ENCODE measurements at places on chromosomes 4 and X.

- DNase-seq = no peak
Observed at GRCh38 chr4:55491486-55491885, 55.2 kb downstream of the CLOCK start.

DNA sequence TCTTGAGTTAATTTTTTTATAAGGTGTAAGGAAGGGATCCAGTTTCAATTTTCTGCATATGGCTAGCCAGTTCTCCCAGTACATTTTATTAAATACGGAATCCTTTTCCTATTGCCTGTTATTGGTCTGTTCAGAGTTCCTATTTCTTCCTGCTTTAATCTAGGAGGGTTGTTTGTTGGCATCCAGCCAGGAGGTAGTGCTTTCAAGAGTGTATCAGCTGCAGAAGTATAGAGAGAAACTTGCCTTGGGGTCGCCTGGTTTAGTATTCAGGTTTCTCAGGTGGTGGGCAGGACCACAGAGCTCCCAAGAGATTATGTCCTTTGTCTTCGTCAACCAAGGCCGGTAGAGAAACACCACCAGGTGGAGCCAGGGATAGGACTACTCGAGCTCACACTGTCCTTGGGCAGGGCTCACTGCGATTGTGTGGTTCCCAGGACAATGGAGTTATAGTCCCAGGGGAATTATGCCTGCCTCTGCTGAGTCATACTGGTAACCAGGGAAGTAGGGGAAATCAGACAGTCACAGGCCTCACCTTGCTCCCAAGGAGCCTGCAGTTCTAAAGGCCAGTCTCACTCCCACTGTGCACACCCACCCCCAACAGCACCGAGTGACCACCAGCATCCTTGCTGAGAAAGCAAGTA, 168.1 kb downstream of the VSIG4 start:
- peak; percentile 6 for DNase-seq

DNA sequence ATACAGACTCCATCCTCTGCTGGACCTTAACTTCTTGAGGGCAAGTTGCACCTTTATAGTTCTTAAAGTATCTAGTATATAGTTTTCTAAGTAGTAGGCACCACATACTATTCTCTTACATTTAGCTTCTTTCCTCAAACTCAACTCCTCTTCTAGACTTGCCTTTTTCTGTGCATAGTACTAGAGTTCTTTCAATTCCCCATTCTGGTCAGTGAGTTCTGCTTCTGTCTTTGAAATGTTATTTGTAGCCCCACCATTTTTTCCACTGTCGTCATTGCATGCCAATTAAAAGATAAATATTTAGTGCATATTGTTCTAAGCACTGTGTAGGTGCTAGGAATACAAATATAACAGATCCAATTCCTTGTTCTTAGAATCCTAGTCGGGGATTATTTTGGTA, 31.6 kb downstream of the CDKL5 start:
- no peak for DNase-seq

- DNase-seq = no peak
Observed at GRCh38 chr4:13906727-13907126, 279.2 kb upstream of the BOD1L1 start.

DNA sequence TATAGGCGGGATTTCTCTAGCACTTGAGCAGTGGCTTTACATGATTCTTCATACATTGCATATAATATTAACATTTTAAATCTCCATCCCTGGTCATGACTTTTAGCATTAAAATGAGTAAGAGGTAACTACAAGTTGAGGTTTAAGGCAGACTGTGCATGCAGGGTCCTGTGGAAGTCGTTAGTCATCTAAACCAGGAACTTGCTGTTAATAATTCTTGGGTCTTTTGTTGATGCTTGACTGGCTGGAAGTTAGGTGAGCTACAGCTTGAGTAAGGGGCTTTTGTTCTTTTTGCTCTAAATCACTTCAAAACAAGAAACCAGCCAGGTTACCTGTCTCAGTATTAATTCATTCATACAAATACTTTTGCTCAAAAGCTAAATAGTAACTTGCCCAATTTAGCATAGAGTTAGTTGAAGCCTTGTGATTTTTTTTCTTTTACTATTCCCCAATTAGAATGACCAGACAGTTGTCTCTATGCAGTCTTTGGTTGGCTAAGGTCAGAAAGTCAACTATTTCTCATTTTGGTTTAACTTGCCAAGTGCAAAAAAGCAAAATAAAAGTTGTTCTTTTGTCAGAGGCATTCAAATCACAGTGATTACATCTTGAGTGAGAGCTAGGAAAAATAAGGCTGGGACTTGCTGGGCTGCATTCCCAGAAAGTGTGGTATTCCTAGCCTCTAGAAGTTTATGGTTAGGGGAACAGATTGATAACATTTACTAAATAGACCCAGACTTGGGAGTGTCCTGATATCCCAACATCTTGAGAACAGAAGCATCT, 516.9 kb downstream of the PDHA2 start:
- DNase-seq = no peak

DNA sequence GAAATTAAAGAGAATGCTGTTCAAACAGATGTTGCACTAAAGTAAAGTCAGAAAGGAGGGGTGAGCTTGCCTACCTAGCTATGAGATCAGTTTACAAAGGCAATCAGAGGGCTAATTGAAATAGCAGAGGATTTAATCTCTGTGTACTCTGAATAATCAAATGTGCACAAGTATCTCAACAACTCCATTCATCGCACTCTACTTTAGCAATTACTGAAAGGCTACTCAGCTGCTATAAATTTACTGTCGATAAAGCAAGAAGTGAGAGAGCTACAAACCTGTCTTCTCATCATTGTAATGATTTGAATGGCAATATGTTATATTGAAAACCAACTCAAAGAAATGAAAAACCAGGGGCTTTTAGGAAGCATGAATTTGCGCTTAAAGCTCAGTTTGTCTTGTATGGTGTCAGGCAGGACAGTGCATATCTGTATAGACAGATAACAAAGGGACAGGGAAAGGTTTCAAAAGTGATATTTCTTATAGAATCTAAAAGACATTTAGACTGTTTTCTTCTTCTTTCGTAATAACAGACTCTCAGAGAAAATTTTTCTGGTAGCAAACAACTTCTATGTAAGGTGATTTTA, 34.8 kb downstream of the GC start:
- no peak for DNase-seq

DNA sequence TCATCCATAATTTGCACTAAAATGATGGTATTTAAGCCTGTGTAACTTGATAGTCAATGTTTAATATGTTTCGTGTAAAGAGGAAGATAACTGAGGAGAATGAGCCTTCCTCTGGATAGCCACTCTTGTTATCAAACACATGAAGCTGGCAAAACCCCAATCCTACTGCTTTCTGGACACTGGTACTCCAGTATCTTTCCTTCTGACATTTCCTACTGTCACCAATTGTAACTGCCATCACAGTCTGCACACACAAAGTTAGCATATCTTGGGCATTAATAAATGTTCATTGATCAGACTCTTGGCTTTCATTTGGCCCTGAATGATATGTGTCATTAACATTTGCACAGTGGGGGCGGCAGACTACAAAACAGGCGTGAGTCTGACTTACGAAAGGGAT, 419.1 kb downstream of the TMA16 start:
- no peak for DNase-seq

DNA sequence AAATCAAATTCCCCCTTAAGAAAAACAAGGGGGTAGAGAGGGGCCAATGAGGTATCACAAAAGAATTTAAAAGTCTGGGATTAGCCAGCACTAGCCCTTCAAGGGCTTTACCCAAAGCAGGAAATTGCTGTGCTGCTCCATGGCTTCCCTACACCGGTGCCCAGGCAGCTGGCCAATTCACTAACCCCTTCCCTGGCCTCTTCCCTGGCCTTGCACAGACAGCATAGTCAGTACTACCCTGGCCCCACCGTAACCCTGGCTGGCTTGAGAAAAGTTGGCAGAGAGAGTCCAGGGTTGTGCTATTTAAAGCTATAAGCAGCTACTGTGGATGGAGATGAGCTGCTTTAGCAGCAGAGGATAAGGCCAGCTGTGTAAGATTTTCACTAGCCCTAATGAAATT, 43.1 kb downstream of the ADAMTS3 start:
- peak; percentile 74 for DNase-seq

- DNase-seq = no peak
Observed at GRCh38 chrX:1659664-1660461, 45.0 kb downstream of the ASMT start.

- DNase-seq = no peak
Observed at GRCh38 chrX:37578045-37578444, 6.6 kb downstream of the LANCL3 start.
